Midbrain (tissue), 1 donor: ENCODE measurements at places on chromosomes 16 and 17.

- no peak for DNase-seq
Measured at GRCh38 chr16:884232-884631, 83.7 kb upstream of the GNG13 start.

DNA sequence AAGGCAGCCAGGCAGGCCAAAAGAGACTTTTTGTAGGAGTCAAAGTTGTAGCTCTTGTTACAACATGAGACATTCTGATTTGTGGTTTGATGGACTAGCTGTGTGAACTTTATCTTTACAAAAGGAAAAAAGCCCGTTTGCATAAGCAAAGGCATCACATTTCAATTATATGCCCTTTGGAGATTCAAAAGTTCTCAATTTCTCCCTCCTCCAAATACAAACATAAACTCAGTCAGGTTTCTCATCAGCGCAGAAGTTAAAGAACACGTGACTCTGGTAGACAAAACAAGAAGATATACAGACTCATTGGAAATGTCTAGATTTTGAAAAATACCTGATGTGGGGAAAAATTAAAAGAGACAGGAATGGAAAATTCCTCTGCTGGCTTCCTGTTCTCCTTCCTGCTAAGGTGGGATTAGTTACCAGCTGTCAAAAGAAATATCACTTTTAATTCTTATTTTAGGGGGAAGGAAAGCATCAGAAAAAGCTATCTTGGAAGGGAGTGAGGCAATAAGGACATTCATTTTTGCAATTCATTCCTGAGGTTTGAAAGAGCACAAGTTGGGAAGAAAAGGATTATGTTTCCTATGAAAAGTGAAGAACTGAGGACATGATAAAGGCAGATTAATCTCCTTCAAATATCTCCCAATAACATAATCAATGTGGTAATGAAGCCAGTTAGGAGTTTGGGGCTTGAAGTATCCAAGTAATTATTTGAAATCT lies 4.6 kb upstream of the KCNJ16 start:
- DNase-seq: no peak

- no peak for DNase-seq
Measured at GRCh38 chr16:8204769-8205168, 385.5 kb downstream of the TMEM114 start.

- no peak for DNase-seq
Measured at GRCh38 chr17:72984145-72984925, 108.2 kb downstream of the SLC39A11 start.

- no peak for DNase-seq
Measured at GRCh38 chr16:17204206-17204605, 266.6 kb downstream of the XYLT1 start.

GRCh38 chr16:84184775-84185174 lies 2.1 kb downstream of the TAF1C start:
- DNase-seq: no peak

- no peak for DNase-seq
Measured at GRCh38 chr16:87918866-87919680, 17.3 kb downstream of the CA5A start.

DNA sequence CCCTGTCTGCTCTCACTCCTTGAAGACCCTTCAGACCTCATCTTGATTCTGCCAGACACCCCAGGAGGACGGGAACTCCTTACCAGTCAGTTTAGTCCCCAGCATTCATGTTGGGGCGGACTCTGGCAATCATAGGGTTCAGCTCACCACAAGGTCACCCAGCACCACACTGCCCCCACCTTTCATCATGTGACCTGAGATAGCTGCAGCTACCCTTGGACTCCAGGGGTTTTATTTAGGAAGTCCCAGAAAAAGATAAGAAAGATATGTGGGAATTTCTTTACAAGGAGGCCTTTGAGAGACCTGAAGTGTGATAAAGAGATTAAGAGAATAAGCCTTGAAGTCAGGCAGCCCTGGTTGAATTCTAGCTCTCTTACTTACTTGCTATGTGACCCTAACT lies 59.8 kb upstream of the NLK start:
- DNase-seq: no peak

DNA sequence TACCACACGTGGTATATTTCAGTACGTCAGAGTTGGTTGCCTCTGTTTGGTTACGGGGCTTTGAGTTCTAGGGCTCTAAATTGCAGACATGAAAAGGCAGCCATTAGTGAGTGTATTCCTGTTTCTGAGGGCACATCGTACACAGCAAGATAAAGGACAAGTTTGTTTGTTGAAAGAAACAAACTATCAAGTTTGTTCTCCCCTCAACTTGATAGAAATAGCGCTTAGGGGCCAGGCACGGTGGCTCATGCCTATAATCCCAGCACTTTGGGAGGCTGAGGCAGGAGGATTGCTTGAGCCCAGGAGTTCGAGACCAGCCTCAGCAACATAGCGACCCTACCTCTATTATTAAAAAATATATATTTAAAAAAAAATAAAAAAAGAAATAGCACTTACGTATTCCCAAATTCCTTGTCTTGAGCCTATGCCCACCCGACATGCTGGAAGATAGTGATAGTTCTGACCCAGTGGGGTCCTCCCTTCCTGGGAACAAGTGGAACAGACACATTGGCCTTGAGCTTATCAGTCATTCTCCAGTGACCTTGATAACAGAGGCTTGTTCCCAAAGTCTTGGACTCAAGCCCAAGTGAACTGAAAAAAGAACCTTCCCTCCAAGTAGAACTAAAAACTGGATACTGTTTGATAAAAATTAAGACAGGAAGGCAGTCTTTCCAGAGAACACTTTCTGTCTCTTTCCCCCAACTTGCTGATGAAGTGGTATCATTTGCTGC lies 139.9 kb upstream of the CACNG3 start:
- no peak for DNase-seq

- no peak for DNase-seq
Measured at GRCh38 chr17:58079300-58080033, 3.8 kb upstream of the DYNLL2 start.

GRCh38 chr16:86608301-86608747 lies 30.0 kb downstream of the FOXL1 start:
- DNase-seq: no peak

- DNase-seq: no peak
Measured at GRCh38 chr17:78338486-78339259, 21.2 kb downstream of the SOCS3 start.

GRCh38 chr16:23771642-23772041 lies 16.8 kb downstream of the CHP2 start:
- DNase-seq: no peak

- DNase-seq: no peak
Measured at GRCh38 chr17:39527220-39527813, 66.0 kb downstream of the CDK12 start.

- DNase-seq: no peak
Measured at GRCh38 chr17:79776376-79777119, 1.4 kb upstream of the CBX2 start.

DNA sequence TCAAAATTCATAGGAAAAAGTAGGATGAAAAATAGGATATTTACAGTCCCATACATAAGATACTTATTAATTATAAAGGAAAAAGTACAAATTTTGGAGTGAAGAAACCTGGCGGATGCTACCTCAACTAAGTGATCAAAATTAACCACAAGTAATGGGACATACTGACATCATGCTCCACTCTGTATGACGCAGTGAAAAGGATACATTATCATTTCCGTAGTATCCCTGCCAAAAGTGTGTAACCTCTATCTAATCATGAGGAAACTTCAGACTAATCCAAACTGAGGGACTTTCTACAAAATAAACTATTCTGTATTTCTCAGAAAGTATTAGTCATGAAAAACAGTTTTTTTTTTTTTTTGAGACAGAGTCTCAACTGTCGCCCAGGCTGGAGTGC lies 60.5 kb downstream of the TRIM37 start:
- DNase-seq: no peak

- DNase-seq: no peak
Measured at GRCh38 chr17:83119987-83120864, 40.8 kb downstream of the METRNL start.

DNA sequence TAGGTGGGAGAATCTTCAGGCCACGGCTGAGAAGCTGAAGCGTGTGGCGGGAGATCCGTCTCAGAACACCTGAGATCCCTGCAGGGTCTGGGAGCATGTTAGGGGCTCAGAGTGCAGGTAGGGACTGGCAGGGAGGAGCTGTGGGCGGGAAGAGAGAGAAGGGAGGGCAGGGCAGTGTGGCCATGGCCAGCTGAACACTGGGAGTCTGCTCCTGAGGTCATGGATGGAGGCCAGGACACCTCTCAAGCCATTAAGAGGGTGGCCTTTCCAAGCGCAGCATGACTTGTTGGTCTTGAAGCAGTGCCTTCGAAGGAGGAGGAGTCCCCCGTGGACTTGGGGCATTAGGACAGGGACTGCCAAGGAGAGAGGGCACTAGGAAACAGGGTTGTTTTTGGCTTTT lies 23.7 kb downstream of the NAA60 start:
- DNase-seq: no peak

GRCh38 chr16:55809851-55810250 lies 23.0 kb downstream of the CES1 start:
- DNase-seq: no peak

GRCh38 chr17:81534157-81535006 lies 6.2 kb downstream of the FSCN2 start:
- DNase-seq: no peak

- DNase-seq: no peak
Measured at GRCh38 chr16:64168371-64168770, 953.5 kb downstream of the CDH11 start.

DNA sequence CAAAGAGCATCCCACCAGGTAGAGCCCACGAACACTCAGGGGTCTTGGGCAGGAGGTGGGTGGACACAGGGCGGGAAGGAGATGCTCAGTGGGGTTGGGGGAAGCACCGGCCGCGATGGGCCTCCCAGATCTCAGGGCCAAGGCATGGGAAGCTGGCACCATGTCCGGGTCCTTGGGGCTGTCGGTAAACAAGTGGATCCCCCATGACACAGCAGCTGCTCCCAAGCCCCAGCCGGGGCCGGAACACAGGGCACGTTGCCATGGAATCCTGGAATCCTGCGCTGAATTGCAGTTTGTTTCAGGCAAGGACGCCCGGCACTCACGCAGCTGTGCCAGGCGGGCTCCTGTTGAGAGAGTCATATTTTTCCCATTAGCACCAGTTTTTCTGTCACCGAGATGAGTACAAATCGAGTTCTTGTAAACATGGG lies 23.0 kb upstream of the CHMP6 start:
- DNase-seq: peak; percentile 62

DNA sequence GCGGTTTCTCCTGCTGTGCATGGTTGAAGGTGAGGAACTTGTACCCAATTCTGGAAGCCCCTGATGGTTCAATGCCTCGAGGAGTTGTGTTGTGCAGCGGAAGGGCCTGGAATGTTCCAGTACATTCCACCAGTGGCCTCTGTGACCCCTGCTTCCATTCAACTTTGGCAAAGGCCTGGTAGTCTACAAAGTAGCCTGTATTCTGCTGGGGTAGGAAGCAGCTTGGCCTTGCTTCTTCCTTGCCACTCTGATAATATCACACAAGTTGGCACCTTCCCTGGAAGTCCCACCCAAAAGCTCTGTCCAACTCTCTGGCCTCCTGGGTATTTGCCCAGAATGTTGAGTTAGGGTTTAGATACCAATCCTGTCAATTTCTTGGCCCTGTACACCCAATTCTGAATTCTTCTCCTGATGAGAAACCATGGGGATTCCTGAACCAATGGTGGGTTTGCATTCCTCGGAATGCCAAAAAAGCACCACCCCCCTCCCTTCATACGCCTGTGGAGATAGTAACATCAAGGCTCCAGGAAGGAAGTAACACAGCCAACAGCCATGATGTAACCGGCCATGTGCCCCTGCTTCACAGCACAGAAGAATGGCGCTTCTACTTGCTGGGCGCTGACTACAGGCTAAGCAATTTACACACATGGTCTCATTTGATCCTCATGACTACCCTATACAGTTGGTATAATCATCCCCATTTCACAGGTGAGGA lies 11.8 kb upstream of the FAM117A start:
- DNase-seq: no peak

- DNase-seq: no peak
Measured at GRCh38 chr17:17816240-17816814, 20.5 kb downstream of the SREBF1 start.

- no peak for DNase-seq
Measured at GRCh38 chr16:23014592-23014991, 134.7 kb downstream of the USP31 start.

DNA sequence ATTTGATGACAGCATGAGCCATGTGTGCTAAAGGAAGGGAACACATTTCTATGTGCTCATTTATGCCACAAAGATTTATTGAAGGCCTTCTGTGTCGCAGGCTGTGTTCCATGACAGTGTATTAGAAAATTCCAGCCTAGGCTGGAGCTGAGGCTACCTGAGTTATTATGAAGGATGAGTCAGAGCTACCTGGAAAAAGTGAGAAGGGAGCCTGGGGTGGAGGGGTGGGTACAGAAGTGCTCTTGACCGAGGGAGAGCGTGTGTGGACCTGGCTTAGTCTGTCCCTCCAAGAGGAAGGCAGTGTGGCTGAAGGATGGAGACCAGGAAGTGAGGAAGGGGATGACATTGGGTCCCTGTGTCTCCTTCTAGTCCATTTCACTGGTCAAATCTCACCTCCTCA lies 98.3 kb downstream of the N4BP1 start:
- DNase-seq: no peak

- DNase-seq: no peak
Measured at GRCh38 chr16:65658787-65659220, 536.9 kb upstream of the CDH11 start.

DNA sequence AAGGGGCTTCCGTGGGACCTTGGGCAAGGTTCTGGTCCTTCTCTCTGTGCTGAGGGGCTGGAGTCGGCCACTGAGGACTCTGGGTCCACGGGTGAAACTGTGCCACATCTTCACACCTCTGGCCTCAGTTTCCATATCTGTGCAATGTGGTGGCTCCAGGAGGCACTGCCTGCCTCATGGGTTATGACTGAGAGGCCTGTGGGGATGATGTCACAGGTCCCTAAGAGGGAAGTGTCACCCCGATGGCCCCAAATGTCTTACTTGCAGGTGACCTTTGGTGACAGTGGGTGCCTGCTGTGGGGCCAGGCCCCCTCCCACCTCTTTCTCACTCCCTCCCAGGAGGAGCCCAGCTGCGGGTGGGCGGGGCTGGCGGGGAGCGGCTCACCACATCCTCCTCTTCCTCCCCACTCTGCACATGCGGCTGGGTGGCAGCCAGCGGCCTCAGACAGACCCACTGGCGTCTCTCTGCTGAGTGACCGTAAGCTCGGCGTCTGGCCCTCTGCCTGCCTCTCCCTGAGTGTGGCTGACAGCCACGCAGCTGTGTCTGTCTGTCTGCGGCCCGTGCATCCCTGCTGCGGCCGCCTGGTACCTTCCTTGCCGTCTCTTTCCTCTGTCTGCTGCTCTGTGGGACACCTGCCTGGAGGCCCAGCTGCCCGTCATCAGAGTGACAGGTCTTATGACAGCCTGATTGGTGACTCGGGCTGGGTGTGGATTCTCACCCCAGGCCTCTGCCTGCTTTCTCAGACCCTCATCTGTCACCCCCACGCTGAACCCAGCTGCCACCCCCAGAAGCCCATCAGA lies at the start of gene IL21R:
IL21R (plus strand) TSS at position 407 of the 801 bp plus-strand sequence. CDS start 27,898 bp downstream, outside the sequence.
- DNase-seq: no peak
